Activated CD4-positive, alpha-beta T cell treated with anti-CD3 and anti-CD28 coated beads for 48 hours (primary cell): ENCODE measurements at places on chromosomes 7 and 10.

DNA sequence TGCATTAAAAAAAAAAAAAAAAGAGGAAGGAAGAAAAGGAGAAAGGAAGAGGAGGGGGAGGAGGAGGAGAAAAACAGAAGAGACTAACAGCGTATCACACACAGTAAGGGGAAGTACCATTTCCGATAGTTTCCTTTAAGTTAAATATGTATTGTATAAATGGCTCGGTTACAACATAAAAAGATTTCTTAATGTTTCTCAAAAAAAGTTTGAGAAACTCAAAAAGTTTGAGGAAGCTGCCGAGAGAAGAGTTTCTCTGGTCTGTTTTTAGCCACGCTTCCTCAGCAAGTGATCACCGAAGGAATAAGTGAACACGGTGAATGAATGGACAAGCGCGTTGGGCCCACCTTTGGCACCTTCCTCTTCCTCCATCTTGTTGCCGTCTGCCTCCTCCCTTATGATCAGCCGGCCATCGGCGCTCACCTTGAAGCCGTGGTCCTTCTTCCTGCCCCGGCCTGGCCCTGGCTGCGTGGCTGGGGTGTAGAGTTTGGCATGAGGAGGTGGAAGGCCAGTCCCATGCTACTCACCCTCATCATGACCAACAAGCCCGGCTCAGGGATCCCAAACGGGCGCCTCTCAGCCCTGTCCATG is 31.3 kb upstream of the FRAT2 start:
- no peak for DNase-seq

- DNase-seq, result no peak
Observed at GRCh38 chr10:117294039-117294645, 53.2 kb downstream of the SLC18A2 start.

DNA sequence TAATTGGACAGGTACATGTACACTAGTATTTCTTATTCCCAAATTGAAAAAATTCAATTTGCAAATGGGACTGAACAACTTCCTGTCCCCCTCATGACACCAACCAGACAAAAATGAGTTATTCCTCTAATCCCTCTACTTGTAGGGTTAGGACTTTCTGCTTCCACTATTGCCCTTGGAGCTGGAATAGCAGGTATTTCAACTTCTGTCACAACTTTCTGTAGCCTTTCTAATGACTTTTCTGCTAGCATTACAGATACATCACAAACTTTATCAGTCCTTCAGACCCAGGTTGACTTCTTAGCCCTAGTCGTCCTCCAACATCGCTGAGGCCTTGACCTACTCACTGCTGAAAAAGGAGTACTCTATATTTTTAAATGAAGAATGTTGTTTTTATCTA is 6.4 kb downstream of the CYP3A7 start:
- DNase-seq, result no peak

DNA sequence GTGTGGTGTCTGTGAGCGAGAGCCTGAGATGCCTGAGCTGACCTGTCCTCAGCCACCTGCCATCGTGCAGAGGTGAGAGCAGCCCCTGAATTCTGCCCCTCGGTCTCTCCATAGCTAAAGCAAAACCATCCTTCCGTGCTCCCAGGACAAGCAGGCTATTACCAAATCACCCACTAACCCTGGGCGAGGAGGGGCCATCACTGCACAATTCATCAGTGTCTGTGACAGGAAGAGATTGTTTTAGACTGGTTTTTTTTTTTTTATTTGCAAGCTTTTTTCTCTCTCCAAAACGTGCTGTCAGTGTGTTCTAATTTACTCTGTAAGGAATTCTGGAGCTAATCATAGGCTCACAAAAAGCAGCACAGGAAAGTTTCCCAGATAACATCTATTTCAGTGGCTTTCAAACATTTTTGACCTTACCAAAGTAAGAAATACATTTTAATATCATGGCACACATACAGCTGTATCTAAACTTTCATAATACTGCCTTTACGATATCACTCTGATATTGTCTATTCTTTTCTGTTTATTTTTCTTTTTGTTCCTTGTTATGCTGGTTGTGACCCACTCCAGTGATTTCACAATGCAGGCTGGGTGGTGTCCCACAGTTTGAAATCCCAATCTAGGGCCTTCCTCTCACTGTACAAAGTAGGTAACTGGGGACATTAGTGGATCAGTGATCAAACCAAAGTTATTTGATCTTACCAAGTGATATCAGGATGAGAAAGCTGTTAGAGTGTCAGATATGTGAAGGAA is 62.8 kb downstream of the EGFR start:
- DNase-seq, result no peak

GRCh38 chr10:75137533-75138438 is 26.3 kb downstream of the SAMD8 start:
- peak; percentile 61 for DNase-seq

GRCh38 chr7:158646766-158647474 is 57.7 kb downstream of the NCAPG2 start:
- peak; percentile 47 for DNase-seq

- DNase-seq, result no peak
Observed at GRCh38 chr7:113120647-113121046, 2.3 kb upstream of the SMIM30 start.

DNA sequence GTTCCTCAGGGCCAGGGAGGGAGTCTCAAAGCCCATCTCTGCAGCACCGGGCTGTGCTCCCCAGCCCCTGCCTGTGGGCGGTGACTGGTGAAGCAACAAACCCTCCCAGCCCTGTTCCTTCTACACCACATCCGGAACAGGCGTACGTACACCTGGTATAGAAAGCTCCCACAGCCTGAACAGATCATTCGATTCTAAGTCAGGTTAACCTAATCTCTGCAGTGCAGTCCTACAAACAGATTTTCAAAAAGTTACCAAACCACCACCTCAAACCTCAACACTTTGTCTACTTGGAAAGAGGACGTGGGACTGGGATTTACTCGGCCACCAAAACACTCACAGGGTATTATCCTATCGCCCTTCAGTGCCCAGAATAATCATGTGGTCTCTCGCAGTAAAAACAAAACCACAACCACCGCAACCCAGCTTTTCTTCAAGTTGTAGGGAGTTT is 238.4 kb downstream of the DIP2C start:
- DNase-seq, result peak; percentile 67

DNA sequence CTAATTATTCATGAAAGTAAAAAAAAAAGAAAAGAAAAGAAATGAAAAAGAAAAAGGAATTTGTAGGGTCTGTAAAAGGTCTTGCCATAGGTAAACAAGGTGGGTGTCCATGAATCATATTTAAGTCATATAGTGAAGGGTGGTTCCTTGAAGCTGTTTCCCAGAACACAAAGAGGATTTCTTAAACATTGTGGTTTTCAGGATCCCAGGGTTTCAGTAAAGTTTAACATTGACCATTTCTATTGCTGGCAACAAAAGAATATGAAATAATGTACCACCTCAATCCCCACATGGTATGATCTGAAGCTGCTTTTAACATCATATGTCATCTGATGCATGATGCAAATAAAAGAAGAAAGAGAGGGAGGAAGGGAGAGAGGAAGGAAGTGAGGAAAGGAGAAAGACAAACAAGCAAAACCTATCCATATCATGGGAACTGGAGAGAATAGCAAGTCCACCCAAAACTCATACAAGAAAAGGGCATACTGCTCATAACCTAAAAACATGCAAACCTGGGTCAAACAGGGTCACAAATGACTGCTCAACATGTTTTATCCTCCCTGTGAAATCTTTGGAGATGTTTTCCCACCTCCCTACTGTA is 663.5 kb downstream of the SORCS1 start:
- no peak for DNase-seq
